Kidney (tissue), 22 donors: ENCODE measurements at places on chromosomes 1 and 21. TPM values are rescaled to one million over a fixed set of nuclear protein-coding genes. Genes with fewer than 3 reads are reported as not detected.

GRCh38 chr21:42685036-42685435 is 31.6 kb downstream of the PDE9A start:
- no peak overlapping the region for H3K27ac ChIP-seq
- H3K36me3 ChIP-seq, result peaks cover 7% of the 10 kb centered on the region
- H3K4me1 ChIP-seq, result no peaks in the 10 kb centered on the region
- no peak for DNase-seq
- no peaks in the 10 kb centered on the region for H3K27me3 ChIP-seq

DNA sequence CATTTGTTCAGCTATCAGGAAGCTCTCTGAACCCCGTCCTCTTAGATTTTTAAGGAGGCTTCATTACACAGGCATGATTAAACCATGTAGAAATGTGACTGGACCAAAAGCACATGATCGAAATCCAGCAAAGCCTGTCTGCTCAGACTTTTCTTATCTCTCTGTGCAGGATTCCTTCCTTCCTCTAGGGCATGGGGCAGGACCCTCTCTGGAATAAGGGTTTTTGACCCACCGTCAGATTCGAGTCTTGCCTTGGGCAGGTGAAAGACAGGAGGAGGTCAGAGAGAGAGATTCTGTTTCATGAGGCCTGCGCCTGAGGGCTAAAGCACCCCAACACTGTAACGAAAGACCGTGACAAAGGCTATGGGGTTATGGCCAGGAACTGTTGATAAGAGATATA is 136.8 kb downstream of the RHOU start:
- H3K36me3 ChIP-seq, result no peaks in the 10 kb centered on the region
- no peak for DNase-seq
- no peaks in the 10 kb centered on the region for H3K4me1 ChIP-seq
- no peak overlapping the region for H3K27ac ChIP-seq
- H3K4me3 ChIP-seq, result no peak overlapping the region

- H3K27me3 ChIP-seq, result no peaks in the 10 kb centered on the region
- no peak for DNase-seq
- H3K36me3 ChIP-seq, result peaks cover under 1% of the 10 kb centered on the region
- no peak overlapping the region for H3K4me3 ChIP-seq
- peaks cover 5% of the 10 kb centered on the region for H3K4me1 ChIP-seq
Observed at GRCh38 chr1:61093525-61094137, 11.3 kb downstream of the NFIA start.

DNA sequence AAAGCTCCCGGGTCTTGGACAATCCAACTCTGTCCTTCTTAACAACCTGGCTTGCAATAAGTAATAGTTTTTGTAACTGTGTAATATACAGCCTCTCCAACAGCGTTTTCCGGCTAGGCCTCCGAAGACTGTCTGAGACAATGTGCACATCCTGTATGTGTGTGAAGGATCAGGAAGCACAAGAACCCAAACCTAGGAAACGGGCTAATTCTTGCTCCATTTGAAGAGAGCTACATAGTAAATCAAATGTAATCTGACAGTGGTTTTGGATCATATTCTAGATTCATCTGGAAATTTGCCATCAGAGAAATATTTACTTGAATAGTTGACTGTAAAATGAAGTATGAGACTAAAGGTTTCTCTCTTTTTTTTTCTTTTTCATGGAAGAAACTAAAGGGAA is 1.2 kb downstream of the GPR52 start:
- no peak for DNase-seq
- H3K27ac ChIP-seq, result no peak overlapping the region
- H3K36me3 ChIP-seq, result no peaks in the 10 kb centered on the region

DNA sequence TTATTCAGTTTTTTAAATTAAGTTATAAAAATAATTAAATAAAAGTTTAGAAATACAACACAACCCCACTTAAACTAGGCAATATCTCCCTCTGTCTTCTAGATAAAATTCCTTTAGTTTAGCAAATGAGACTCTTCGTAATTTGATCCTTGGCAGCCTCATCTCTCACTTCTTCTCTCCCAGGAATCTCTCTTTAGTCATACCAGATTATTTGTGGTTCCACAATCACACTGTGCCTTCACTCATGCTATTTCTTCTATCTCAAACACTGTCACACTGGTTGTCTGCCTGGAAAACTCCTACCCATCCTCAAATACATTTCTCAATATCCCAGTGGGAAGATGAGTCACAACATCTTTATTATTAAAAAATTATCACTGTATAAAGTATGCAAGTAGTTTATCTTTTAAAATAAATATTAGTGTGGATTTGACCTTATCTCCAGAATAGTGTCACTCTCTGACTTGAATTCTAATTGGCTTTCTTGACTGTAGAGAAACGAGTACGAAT is 195.5 kb downstream of the KCNH1 start:
- no peak overlapping the region for H3K27ac ChIP-seq
- H3K4me3 ChIP-seq, result no peak overlapping the region
- no peak for DNase-seq
- no peaks in the 10 kb centered on the region for H3K4me1 ChIP-seq
- H3K27me3 ChIP-seq, result no peaks in the 10 kb centered on the region

CD1D gene
- total RNA-seq, result 3.2 TPM

SYCP1 gene
- not detected for total RNA-seq

PPM1J gene
- total RNA-seq, result 2.0 TPM

NPL gene
- 15.7 TPM for total RNA-seq
